ENCODE measurements at places on chromosomes 3 and 15. TPM values are rescaled to one million over a fixed set of nuclear protein-coding genes. Genes with fewer than 3 reads are reported as not detected.

DNA sequence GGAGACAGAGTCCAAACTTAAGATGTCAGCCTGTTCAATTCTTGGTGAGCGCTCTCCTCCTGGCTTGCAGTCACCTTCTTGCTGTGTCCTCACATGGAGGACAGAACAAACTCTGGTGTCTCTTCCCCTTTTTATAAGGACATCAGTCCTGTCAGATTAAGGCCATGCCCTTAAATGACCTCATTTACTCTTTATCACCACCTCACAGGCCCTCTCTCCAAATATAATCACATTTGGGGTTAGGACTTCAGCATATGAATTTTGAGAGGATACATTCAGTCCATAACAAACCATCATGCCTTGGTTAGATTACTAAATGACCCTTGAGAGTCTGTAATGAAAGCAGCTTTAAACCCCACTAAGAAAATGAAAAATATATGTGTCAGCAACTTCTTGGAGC is 175.2 kb downstream of the TAFA4 start:
- no peaks in the 10 kb centered on the region for H3K36me3 ChIP-seq

DNA sequence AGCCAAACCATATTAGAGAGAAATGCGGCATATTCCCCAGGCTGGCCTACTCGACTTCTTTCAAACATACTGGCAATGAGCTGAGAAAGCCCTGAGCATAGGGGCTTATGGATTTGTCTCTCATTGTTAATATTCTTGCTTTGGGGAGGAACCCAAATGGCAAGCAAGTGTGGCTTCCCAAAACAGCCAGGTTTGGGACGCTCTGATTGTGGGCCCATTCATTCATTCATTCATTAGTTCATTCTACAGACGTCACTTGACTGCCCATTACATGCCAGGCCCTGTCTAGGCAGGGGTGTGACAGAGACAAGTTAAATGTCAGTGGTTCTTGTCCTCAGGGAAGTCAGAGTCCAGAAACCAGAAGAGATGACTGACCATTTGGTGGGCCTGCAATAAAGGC is 77.4 kb upstream of the THBS1 start:
- H3K27ac ChIP-seq = no peak overlapping the region
- no peaks in the 10 kb centered on the region for H3K27me3 ChIP-seq
- H3K4me1 ChIP-seq = peaks cover 6% of the 10 kb centered on the region
- no peak for DNase-seq

- no peak overlapping the region for H3K4me3 ChIP-seq
- peaks cover 10% of the 10 kb centered on the region for H3K27me3 ChIP-seq
- DNase-seq = no peak
- peaks cover under 1% of the 10 kb centered on the region for H3K4me1 ChIP-seq
- H3K36me3 ChIP-seq = no peaks in the 10 kb centered on the region
Measured at GRCh38 chr3:142894493-142894892, 5.6 kb upstream of the PCOLCE2 start.

GRCh38 chr15:31324806-31325594 is 1.6 kb upstream of the KLF13 start:
- DNase-seq = no peak
- peak overlapping the region; percentile 64 for H3K4me3 ChIP-seq
- peaks cover 18% of the 10 kb centered on the region for H3K4me1 ChIP-seq
- peak overlapping the region; percentile 100 for H3K27ac ChIP-seq
- no peaks in the 10 kb centered on the region for H3K27me3 ChIP-seq

GRCh38 chr3:43863966-43864933 is 173.5 kb downstream of the ABHD5 start:
- no peaks in the 10 kb centered on the region for H3K27me3 ChIP-seq
- DNase-seq = no peak
- no peaks in the 10 kb centered on the region for H3K36me3 ChIP-seq
- no peak overlapping the region for H3K27ac ChIP-seq

GRCh38 chr3:24158761-24159454 is 213.8 kb downstream of the NR1D2 start:
- DNase-seq = no peak
- H3K36me3 ChIP-seq = no peaks in the 10 kb centered on the region
- H3K27me3 ChIP-seq = no peaks in the 10 kb centered on the region
- no peak overlapping the region for H3K27ac ChIP-seq
- H3K4me1 ChIP-seq = peaks cover 10% of the 10 kb centered on the region

DNA sequence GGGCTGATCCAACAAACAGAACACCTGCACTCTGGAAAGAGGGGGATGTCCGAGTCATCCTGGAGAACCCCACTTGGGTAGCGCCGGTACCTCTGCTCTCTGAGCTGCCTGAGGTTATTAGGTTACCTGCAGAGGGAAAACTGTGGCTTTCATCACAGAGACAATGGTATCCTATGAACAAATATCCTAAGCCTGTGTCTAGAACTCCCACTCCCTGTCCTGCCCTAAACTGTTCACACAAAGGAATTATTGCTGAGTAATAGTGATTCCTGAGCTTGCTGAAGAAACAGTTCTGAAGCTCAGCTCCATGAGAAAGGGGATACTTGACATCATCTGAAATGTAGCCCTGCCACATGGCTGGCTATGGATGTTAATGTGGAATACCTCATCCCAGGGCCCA is 31.9 kb upstream of the WNT5A start:
- peaks cover 24% of the 10 kb centered on the region for H3K4me1 ChIP-seq
- H3K27me3 ChIP-seq = no peaks in the 10 kb centered on the region
- H3K4me3 ChIP-seq = no peak overlapping the region
- DNase-seq = no peak
- H3K36me3 ChIP-seq = no peaks in the 10 kb centered on the region

GRCh38 chr3:111068574-111068973 is 3.0 kb upstream of the NECTIN3 start:
- no peak overlapping the region for H3K27ac ChIP-seq
- H3K27me3 ChIP-seq = no peaks in the 10 kb centered on the region
- no peak overlapping the region for H3K4me3 ChIP-seq
- H3K36me3 ChIP-seq = no peaks in the 10 kb centered on the region
- H3K4me1 ChIP-seq = peaks cover 3% of the 10 kb centered on the region

DNA sequence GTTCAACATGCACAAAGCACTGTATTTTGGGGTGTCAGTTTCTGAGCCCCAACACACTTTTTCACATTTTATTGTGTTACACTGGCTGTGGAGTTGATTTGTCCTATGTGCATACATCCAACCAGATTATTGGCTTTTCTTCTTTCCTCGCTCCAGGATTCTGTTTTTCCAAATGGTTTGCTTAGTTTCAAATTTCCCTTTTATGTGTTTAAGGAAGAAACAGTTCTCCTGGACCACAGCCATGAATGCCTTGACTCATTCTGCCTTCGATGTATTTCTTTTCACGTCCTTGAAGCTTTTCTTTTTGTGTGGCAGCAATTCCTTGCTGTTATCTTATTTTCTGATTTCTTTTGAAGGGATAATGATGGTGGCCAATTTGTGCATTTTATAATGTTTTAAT is 53.8 kb downstream of the CACNA2D3 start:
- peaks cover 18% of the 10 kb centered on the region for H3K27me3 ChIP-seq
- no peaks in the 10 kb centered on the region for H3K36me3 ChIP-seq
- no peak overlapping the region for H3K4me3 ChIP-seq
- no peak overlapping the region for H3K27ac ChIP-seq
- no peaks in the 10 kb centered on the region for H3K4me1 ChIP-seq
- DNase-seq = no peak

- no peaks in the 10 kb centered on the region for H3K27me3 ChIP-seq
- no peaks in the 10 kb centered on the region for H3K4me1 ChIP-seq
- no peak overlapping the region for H3K27ac ChIP-seq
- H3K4me3 ChIP-seq = no peak overlapping the region
- no peaks in the 10 kb centered on the region for H3K36me3 ChIP-seq
Measured at GRCh38 chr3:157586293-157586692, 83.1 kb upstream of the VEPH1 start.

GRCh38 chr15:76114561-76114960 is 54.8 kb downstream of the TMEM266 start:
- no peaks in the 10 kb centered on the region for H3K27me3 ChIP-seq
- no peaks in the 10 kb centered on the region for H3K4me1 ChIP-seq
- no peak for DNase-seq

DNA sequence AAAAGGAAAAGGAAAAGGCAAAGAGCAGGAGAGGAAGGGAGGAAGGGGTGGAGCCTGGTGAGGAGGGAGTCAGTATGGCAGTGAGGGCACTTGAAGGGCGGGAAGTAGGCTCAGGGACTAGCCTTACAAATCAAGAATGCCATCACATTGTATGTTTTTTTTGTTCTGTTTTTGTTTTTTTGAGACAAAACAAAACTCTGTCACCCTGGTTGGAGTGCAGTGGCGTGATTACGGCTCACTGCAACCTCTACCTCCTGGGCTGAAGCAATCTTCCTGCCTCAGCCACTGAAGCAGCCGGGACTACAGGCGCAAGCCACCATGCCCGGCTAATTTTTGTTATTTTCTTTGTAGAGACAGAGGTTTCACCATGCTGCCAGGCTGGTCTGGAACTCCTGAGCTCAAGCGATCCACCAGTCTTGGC is 10.5 kb upstream of the PIK3CB start:
- H3K27ac ChIP-seq = no peak overlapping the region
- H3K27me3 ChIP-seq = no peaks in the 10 kb centered on the region
- H3K4me3 ChIP-seq = no peak overlapping the region
- H3K36me3 ChIP-seq = no peaks in the 10 kb centered on the region
- DNase-seq = no peak

- H3K4me1 ChIP-seq = no peaks in the 10 kb centered on the region
- no peak overlapping the region for H3K27ac ChIP-seq
- no peaks in the 10 kb centered on the region for H3K27me3 ChIP-seq
- no peaks in the 10 kb centered on the region for H3K36me3 ChIP-seq
- no peak overlapping the region for H3K4me3 ChIP-seq
Measured at GRCh38 chr15:68042855-68043222, 11.3 kb upstream of the PIAS1 start.

- H3K4me1 ChIP-seq = no peaks in the 10 kb centered on the region
- no peaks in the 10 kb centered on the region for H3K36me3 ChIP-seq
- H3K27ac ChIP-seq = no peak overlapping the region
- no peak for DNase-seq
Measured at GRCh38 chr15:25238716-25239470, 199.9 kb downstream of the UBE3A start.

GRCh38 chr15:33160581-33161165 is 33.8 kb downstream of the FMN1 start:
- H3K4me1 ChIP-seq = no peaks in the 10 kb centered on the region
- H3K4me3 ChIP-seq = no peak overlapping the region
- no peaks in the 10 kb centered on the region for H3K36me3 ChIP-seq
- peak overlapping the region; percentile 28 for H3K27ac ChIP-seq

DNA sequence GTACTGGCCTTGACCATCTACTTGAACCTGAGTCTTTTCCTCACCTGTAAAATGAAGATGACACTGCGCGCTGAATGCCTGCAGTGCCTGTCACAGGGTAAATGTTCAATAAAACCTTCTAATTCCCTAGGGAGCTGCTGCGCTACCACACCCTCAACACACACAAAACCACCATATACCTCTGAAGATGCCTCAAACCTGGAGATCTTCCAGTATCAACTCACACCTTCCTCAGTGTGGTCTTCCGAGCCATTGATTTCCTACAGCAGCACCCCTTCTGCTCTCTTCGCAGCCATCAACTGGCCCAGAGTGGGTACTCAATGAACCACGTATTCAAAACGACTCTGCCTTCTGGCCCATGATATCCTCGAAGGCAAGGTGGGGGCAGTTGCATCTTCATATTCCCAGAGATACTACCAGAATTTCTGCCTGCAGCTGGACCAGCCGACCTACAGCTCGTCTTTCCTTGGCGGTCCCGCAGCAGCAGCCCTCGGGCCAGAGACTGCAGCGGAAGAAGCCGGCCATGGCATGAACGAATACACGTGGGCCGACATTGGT is 695 bp downstream of the RPL32 start:
- peaks cover 5% of the 10 kb centered on the region for H3K36me3 ChIP-seq
- peaks cover 13% of the 10 kb centered on the region for H3K4me1 ChIP-seq
- peak overlapping the region; percentile 58 for H3K4me3 ChIP-seq
- H3K27ac ChIP-seq = peak overlapping the region; percentile 85
- H3K27me3 ChIP-seq = no peaks in the 10 kb centered on the region

DNA sequence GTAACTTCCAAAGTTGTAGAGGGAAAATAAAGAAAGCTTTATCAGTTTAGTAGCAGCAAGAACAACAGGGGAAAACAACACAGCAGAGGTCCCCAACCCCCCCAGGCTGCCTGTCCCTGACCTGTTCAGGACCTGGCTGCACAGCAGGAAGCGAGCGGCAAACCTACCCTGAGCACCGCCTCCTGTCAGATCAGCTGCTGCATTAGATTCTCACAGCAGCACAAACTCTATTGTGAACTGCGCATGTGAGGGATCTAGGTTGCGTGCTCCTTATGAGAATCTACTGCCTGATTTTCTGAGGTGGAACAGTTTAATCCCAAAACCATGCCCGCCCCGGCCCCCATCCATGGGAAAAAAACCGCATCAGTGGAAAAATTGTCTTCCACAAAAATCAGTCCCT is 40.3 kb downstream of the USP50 start:
- peak; percentile 4 for DNase-seq
- H3K27ac ChIP-seq = no peak overlapping the region
- no peaks in the 10 kb centered on the region for H3K36me3 ChIP-seq
- H3K4me1 ChIP-seq = no peaks in the 10 kb centered on the region

DNA sequence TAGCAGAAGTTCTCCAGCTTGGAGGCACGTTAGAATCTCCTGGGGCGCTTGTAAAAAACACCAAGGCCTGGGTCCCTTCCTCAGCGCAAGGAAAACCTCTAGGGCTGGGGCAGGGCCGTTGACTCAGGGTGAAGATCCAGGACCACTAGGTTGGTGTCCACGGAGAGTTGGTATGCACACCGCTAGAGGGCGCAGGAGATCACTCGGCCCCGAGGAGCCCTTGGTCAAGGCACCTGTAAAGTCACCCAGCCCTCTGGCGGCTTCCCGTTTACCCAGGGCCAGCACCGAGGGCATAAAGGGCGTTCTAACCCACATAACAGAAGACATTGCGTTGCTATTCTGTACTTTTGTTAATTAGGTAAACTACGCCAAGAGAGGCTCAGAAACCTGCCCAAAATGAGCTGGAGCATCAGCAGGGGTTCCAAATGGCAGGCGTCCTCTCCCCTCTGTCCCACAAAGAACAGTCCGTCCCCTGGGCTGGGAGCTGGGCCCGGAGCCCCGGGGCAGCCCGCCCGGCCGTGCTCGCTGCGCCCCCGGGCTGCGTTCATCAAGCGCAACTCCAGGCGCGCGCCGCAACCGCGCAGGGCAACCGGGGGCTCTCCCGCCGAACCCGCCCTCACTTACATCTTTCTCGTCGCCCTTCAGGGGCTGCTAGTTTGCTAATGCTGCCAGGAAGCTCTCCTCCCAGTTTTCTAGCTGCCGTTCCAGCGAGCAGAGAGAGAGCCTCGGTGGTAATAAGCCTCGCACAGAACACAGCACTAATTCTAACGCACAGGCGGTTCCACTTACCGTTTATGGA is 332.1 kb downstream of the ARRDC4 start:
- H3K27me3 ChIP-seq = peaks cover 50% of the 10 kb centered on the region
- no peak overlapping the region for H3K4me3 ChIP-seq
- no peaks in the 10 kb centered on the region for H3K36me3 ChIP-seq
- H3K4me1 ChIP-seq = peaks cover 5% of the 10 kb centered on the region
- no peak overlapping the region for H3K27ac ChIP-seq

- H3K27me3 ChIP-seq = no peaks in the 10 kb centered on the region
- peaks cover 4% of the 10 kb centered on the region for H3K4me1 ChIP-seq
- H3K4me3 ChIP-seq = no peak overlapping the region
- peak; percentile 70 for DNase-seq
Measured at GRCh38 chr3:102979682-102980354, 545.0 kb downstream of the ZPLD1 start.

- no peaks in the 10 kb centered on the region for H3K36me3 ChIP-seq
- H3K4me1 ChIP-seq = no peaks in the 10 kb centered on the region
- no peak overlapping the region for H3K4me3 ChIP-seq
- DNase-seq = no peak
Measured at GRCh38 chr15:29970402-29970695, 112.4 kb upstream of the GOLGA8J start.

Gene IL16
- 3.3 TPM for total RNA-seq

Gene SCG5
- total RNA-seq = 2.0 TPM

Gene SPSB4
- total RNA-seq = 1.3 TPM

Gene SUCLG2
- total RNA-seq = 87.7 TPM

Gene GOLGA8N
- total RNA-seq = 3.2 TPM

Gene PIF1
- total RNA-seq = 0.76 TPM

Data from hepatocyte (in vitro differentiated cells).